ENCODE measurements at places on chromosomes 4 and X.

- DNase-seq, result no peak
These were observed 70.5 kb downstream of the GRIA2 start for GRCh38 chr4:157291071-157291470.

- no peak for DNase-seq
These were observed 55.9 kb upstream of the THOC2 start for GRCh38 chrX:123788744-123789143.

GRCh38 chrX:111244235-111244750 is 26.0 kb downstream of the CAPN6 start:
- no peak for DNase-seq

DNA sequence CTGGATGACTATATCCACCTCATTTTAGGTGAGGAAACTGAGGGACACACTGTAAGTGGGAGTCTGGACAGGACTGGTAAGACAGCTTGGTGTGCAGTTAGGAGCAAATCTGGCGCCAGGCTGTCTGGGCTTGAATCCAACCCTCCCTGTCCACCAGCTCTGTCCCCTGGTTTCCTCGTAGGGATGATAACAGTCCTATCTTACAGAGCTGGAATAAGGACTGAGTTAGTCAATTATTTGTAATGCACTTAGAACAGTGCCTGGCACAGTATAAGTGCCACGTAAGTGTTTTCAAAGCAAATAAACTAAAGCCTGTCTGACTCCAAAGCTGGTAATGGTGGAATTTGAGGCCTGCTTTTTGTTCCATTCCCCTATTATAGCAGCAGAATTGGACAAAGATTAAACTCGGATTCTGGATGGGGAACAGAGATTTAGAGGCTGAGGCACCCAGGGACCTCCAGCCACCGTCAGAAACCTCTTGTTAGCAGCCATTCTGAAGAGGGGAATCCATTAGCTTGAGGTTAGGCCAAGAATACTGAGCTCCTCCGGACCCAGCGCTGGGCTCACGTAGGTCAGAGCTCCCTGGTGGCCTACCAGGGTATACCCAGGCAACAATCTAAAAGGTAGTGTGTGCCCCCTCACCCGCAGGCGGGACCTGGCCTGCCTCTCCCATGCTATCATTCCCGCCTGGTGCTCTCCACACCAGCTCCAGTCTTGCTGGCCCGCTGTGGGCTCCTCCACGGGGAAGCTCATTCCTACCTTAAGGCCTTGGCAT is 102.1 kb downstream of the UCHL1 start:
- DNase-seq, result no peak

DNA sequence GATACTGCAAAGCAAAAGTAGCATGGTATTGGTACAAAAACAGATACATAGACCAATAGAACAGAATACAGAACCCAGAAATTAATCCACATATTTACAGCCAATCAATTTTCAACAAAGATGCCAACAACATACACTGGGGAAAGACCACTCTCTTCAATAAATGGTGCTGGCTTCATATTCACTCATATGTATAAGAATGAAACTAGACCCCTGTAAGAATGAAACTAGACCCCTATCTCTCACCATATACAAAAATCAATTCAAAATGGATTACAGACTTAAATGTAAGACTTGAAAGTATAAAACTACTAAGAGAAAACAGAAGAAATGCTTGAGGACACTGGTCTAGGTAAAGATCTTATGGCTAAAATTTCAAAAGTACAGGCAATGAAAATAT is 19.3 kb downstream of the TLR6 start:
- no peak for DNase-seq

GRCh38 chr4:100895556-100896197 is 377.9 kb upstream of the EMCN start:
- DNase-seq, result no peak

DNA sequence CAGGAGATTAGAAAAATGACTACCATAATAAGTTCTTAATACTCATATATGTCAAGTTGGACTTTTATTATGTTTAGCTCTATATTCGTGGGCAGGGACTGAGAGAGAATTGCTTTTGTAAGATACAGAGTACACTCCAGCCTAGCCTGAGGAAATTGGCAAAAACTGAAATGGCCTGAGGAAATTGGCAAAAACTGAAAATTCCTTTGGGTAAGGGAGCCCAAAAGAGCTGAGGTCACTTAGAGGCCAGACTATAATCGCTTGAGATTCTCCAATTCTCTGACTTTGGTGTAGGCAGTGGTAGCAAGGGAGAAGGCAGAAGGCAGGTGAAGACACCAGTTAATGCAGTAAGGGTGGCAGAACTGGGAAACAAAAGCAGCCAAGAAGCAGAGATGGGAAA is 124.5 kb upstream of the HCCS start:
- DNase-seq, result no peak

GRCh38 chrX:101022020-101022419 is 29.9 kb downstream of the TRMT2B start:
- no peak for DNase-seq

DNA sequence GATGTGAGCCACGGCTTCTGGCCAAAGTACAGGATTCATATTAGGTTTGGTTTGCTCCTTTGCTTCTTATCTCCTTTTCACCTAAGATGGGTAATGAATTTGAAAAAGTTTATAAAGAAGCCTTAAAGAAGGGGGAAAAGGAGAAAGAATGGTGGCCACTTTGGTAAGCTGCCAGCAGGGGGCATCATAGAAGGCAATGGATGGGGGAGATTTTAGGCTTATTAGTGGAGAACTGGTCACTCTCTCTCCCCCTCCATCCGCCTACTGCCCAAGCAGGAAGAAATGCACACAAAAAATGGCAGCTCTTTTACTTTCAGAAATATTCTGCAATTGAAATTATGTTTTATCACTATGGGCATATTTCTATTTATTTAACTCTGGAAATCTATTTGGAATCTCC is 32.0 kb downstream of the SPARCL1 start:
- no peak for DNase-seq

- DNase-seq, result no peak
These were observed 139.8 kb downstream of the HS6ST2 start for GRCh38 chrX:132818638-132819037.

GRCh38 chr4:77578145-77578544 is 27.5 kb upstream of the CXCL13 start:
- no peak for DNase-seq

GRCh38 chr4:113976741-113977525 is 2.5 kb downstream of the ARSJ start:
- no peak for DNase-seq

DNA sequence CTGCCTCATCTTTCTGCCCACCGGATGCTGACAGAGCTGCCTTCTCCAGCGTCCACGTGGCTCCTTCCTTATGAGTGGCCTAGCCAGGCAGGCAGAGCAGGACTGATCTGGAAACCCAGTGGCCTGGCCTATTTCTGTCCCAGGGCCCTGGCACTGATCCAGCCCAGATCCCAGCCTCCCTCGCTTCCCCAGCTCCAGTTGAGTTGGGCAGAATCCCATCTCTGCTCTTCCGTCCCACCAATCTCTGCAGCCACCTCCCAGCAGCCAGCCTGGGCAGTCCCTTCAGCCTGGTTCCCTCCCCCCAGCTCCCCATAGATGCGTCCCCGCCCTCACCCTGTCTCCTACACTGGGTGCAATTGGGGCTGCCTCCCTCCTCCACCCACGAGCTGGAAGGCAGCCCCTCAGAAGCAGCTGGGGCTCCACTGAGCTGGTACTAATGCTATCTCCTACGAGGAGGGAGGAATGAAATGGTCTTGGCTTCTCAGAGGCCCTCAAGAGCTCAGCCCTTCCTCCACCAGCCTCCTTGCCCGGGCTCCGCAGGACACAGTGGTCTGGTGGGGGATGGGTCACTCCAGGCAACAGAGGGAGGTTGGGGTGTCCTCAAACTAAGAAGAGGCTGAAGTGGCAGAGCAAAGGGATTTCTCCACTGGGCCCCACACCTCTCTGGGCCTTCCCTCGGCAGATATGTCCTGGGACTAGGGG is 94.2 kb downstream of the PJA1 start:
- DNase-seq, result peak; percentile 70

- DNase-seq, result no peak
These were observed 32.3 kb downstream of the MCUB start for GRCh38 chr4:109592367-109592766.

GRCh38 chrX:43661521-43662240 is 5.6 kb downstream of the MAOA start:
- DNase-seq, result no peak

GRCh38 chrX:8657883-8658282 is 74.1 kb downstream of the ANOS1 start:
- DNase-seq, result no peak

GRCh38 chrX:46838974-46839480 is 2.2 kb downstream of the RP2 start:
- DNase-seq, result no peak

DNA sequence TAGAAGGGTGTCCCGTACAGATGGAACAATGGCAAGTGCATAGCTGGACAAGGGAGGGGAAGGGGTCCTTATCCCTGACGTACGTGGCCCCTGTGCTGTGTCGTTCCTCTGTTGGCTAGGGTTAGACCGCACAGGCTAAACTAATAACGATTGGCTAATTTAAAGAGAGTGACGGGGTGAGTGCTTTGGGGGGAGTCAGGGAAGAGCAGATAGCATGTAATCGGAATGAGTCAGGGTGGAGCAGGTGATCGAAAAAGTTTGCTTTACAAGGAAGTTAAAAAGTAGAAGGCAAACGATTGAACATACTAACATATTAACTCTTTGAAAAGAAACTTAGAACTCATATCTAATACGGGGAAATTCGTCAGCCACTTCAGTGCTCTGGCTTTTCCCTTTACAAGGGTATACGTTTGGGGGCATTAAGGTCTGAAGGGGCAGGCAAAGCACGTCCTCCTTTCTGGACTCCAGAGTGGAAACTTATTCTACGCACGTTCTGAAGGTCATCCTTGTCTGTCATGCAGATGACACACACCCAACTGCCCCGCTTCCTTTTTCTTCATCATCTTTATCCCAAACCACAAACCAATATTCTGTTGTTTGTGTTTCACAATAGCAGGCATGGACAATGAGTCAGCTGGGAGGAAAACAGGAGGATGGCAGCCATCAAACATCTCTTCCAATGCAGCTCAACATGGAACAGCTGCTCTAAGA is 10.2 kb upstream of the CRLF2 start:
- DNase-seq, result no peak

GRCh38 chr4:40555176-40555900 is 74.3 kb downstream of the RBM47 start:
- no peak for DNase-seq

GRCh38 chrX:41563876-41564275 is 116.7 kb downstream of the NYX start:
- no peak for DNase-seq

- DNase-seq, result no peak
These were observed 157.6 kb downstream of the DCLK2 start for GRCh38 chr4:150235808-150236271.

DNA sequence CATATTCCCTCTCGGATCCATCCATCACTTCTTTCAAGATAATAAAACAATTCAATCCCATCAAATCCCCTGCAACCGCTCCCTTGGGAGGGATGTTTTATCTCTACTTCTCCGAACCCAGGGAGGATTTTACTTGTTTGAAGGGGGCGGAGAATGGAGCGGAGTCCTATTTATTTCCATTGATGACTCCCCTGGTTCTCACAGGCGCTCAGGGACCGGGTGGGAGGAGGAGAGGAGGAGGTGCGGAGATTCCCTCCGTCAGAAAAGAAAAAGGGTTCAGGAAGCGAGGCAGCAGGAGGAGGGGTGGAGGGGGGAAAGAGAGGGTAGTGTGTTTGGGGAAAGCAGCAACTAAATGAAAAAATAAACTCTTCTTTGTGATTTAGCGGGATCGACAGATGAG is 2.1 kb downstream of the NDNF start:
- peak; percentile 20 for DNase-seq

DNA sequence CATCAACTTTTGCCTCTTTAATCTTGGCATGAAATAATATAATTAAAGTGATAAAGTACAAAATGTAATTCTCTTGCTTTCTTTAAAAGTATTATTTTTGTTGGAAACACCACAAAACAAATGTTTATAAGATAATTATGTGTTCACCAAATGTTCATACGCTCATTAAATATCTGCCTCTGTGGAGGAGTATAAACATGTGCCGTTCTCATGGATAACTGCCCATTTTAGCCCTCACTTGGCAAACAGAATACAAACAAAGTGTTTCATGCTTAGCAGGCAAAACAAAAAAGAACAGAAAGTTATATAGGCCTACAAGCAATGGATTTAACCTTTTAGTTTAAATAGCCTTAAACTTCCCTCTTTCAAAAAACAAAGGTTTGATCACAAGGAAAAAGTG is 800.5 kb upstream of the DIAPH2 start:
- no peak for DNase-seq

GRCh38 chrX:103187953-103188475 is 26.9 kb upstream of the BEX4 start:
- DNase-seq, result no peak

DNA sequence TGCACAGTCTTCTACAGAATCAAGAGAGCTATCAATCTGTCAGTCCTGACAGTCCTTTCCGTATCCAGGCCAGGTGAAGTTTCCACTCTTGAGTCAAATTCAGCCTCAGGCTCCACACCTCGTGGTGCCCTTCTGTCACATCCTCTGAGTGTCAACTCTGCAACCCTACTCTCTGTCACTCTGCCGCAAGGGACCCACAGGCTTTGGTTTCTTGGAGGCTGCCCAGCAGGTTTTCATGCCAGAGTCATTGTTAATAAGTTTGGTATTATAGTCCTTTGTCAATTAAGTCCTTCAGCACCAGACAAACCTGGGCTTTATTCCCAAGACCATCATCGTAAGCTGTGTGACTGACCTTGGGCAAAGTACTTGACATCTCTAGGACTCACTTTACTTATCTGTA is 83.4 kb upstream of the KLHL13 start:
- no peak for DNase-seq

- no peak for DNase-seq
These were observed 58.3 kb downstream of the ATP10D start for GRCh38 chr4:47543331-47543730.

DNA sequence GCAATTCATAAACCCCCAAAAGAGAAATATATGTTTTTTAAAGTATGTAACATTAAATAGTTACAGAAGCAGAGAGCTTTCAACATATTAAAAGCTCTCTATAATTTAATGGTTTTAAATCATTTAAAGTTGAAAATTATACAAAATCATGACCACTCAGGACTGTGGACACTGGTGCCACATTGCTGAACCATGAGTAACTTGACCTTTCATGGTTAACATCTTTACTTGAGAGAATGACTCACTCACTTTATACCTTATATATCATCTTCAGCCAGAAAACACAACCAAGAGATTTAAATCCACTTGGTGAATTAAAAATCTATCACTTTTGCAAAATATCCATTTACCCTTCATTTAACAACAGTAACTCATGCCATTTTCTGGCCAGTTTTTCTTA is 584.3 kb upstream of the SMIM31 start:
- DNase-seq, result no peak

DNA sequence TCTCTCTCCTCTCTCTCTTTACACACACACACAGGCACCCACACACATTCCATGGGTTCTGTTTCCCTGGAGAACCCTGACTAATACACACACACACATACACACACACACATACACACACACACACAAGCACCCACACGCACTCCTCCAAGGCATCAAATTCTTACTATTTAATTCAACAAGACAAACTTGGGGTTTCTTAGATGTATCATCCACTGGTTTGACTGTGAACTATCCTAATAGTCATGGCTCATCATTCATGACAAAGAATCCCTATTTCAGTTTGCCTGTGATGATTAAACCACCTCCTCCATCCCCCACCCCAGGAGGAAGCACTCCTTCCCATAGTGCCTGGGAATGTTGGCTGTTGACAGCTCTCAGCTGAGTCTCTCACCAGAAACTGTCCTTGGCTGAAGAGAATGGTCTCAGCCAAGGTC is 98.2 kb downstream of the USP46 start:
- DNase-seq, result no peak

GRCh38 chrX:9227276-9227675 is 193.3 kb upstream of the FAM9B start:
- DNase-seq, result no peak
